ENCODE measurements at places on chromosomes 4 and X.

GRCh38 chr4:112633477-112634235, 3.1 kb downstream of the ZGRF1 start:
- no peak for DNase-seq

GRCh38 chr4:86482306-86483172, 111.6 kb upstream of the PTPN13 start:
- DNase-seq = no peak

GRCh38 chr4:4541040-4541631, 712 bp downstream of the STX18 start:
- no peak for DNase-seq

- DNase-seq = no peak
These were observed 32.8 kb downstream of the CEP44 start for GRCh38 chr4:174316546-174316945.

GRCh38 chr4:105637408-105638176, 70.9 kb downstream of the INTS12 start:
- no peak for DNase-seq

- DNase-seq = no peak
These were observed 423 bp downstream of the HEPH start for GRCh38 chrX:66164470-66164869.

Measured in activated naive CD8-positive, alpha-beta T cell treated with anti-CD3 and anti-CD28 coated beads, Interleukin-2, amount 50 U/mL, for 16 hours (primary cell).